ENCODE measurements at places on chromosomes 1 and 21. TPM values are rescaled to one million over a fixed set of nuclear protein-coding genes. Genes with fewer than 3 reads are reported as not detected.

Gene REG4
- total RNA-seq: 0.19 TPM

DNA sequence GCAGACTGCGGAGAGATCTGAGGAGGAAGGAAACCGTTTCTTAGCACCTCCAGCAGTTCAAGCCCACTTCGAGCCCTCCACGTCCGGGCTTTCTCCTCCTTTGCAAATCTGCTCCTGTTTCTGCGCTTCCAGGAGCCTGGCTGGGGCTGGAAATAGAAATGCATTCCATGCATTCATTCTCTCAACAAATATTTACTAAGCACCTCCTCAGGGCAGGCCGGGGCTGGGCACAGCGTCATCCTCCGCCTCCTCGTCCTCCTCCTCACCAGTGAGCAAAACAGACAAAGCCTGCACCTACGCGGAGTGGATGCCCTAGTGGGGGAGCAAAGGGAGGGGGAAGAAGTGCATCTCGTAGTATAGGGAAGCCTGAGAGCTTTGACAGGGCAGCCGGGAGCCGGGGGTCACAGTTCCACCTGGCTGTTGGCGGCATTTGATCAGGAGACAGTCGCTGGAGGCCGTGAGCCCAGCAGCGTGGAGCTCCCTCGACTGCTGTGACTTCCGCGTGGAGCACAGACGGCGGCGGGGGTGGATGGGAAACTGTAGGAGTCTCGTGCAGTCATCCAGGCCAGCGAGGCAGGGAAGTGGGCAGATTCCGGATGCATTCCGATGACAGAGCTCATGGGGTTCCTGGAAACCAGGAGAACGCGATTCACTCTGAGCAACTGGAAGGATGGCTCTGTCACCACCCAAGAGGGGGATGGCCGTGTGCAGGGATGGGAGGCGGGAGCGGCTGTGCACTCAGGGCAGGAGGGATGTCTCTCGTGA, 93.5 kb downstream of the SIK1 start:
- DNase-seq: no peak

Gene MYOC
- not detected for total RNA-seq

Gene ST6GALNAC3
- total RNA-seq: not detected

GRCh38 chr1:222329493-222330045, 218.3 kb downstream of the HHIPL2 start:
- DNase-seq: no peak

- DNase-seq: no peak
These were observed 519.7 kb downstream of the NEGR1 start for GRCh38 chr1:71762514-71763255.

Data from activated CD4-positive, alpha-beta T cell treated with anti-CD3 and anti-CD28 coated beads, Interleukin-2, amount 10 ng/mL, durations not matched to agents 24 days and 14 days (primary cell).